Endothelial cell of umbilical vein (primary cell): ENCODE measurements at places on chromosomes 3 and 15. TPM values are rescaled to one million over a fixed set of nuclear protein-coding genes. Genes with fewer than 3 reads are reported as not detected.

THPO gene
- total RNA-seq: not detected in 2 replicates

- DNase-seq: no peak
Observed at GRCh38 chr3:124907957-124908356, 20.8 kb upstream of the ITGB5 start.

PLAAT1 gene
- total RNA-seq: 0.58 and 0.75 TPM in 2 replicates

GRCh38 chr3:149215515-149215914 lies 6.1 kb downstream of the CP start:
- peak; percentile 35 for DNase-seq

EPHA3 gene
- not detected in 2 replicates for total RNA-seq

DNA sequence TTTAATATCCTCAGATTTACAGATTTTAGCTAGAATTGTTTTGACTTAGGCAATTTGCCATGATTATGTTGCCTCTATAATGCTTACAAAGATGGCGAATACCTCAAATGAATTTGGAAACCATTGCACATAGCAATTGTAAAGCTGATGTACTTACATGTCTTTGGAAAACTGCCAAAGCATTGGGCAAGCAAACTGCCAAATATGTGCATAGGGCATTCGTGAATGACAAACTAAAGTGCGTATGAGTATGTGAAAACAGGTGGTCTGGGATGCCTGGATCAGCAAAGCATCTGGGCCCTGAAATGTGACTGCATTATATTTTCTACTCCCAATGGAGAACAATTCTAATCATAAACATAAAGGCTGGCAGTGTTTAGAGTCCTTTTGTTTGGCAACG lies 445.3 kb upstream of the ROBO1 start:
- no peak for DNase-seq

- DNase-seq: no peak
Observed at GRCh38 chr3:129082026-129082425, 21.4 kb downstream of the GP9 start.

TM4SF18 gene
- total RNA-seq: 142 and 158 TPM in 2 replicates

GRCh38 chr3:24410860-24411259 lies 83.8 kb downstream of the THRB start:
- DNase-seq: no peak

DNA sequence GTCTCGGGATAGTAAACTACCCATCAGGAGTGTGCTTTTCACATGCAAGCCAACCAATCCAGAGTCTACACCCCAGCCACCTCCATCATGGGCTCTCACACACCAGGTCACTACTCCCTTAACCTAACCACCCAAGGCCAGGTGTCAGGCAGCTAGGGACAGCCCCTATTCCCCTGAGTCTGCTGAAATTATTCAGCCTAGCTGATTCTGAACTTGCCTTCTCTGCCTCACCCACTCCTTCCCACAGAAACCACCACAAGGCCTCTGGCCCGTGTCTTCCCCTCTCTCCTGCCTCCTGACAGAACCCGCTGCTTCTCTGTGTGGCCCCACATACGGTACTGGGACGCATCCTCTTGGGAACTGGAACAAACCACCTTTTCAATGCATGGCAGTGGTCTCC lies 82.1 kb downstream of the PCSK6 start:
- no peak for DNase-seq

GRCh38 chr15:59268168-59268851 lies 61.7 kb downstream of the LDHAL6B start:
- peak; percentile 54 for DNase-seq

LRRC15 gene
- not detected in 2 replicates for total RNA-seq

DNA sequence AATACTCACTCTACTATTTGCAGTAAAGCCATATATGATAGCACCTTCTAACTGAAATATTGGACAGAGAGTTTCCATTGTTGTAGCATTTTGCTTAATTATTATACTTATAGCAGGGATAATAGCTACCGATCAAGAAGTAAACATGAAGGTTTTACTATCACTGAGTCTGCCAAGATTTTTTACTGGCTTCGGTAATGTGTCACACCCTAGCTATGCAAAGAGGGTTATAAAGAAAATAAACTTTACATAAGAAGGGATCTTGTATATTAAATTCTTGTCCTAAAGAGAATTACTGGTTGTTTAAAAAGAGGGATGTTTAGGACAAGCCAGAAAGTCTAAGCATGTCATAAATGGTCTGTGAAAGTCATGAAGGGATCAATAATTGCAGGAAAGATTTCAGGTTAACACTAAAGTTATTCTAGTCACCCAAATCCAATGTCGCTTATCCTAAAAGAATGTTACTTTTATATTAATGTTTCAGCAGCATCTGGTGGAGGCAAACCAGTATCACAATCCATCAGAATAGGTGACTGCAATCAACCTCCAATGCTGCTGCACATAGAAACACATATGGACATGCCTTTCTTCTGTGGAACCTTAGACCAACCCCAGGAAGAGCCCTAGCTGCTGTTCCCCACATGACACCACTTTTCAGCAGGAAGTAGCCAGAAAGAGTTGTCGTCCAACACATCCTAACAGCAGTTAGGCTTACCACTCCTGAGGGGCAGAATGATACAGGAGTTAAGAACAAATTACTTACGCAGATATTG lies 62.7 kb upstream of the GK5 start:
- no peak for DNase-seq

DNA sequence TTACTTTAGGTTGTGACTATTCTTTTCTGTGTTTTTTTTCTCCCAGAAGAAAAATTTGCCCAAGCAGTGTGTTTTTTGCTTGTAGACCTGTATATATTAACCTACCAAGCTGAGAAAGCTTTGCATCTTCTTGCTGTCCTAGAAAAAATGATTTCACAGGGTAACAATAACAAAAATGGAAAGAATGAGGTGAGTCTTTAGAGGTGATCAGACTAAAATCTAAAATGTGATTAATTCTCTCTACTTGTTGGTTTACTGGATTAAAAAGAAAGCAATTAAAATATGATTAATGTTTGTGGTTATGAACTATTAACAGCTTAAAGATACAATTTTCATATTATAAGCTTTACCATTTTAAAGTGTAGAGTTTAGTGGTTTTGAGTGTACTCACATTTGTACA lies 28.2 kb downstream of the CNOT10 start:
- no peak for DNase-seq

DNA sequence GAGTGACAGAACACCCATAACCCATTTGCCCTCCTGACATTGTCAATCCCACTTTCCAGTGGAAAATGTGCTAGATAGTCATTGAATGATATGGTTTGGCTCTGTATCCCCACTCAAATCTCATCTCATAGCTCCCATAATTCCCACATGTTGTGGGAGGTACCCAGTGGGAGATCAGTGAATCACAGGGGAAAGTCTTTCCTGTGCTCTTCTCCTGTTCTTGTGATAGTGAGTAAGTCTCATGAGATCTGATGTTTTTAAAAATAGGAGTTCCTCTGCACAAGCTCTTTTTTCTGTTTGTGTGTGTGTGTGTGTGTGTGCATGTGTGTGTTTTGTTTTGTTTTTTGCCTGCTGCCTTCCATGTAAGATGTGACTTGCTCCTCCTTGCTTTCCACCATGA lies 191.7 kb downstream of the ARRDC4 start:
- no peak for DNase-seq

GRCh38 chr3:128496602-128497304 lies 3.8 kb upstream of the GATA2 start:
- DNase-seq: peak; percentile 47

DNA sequence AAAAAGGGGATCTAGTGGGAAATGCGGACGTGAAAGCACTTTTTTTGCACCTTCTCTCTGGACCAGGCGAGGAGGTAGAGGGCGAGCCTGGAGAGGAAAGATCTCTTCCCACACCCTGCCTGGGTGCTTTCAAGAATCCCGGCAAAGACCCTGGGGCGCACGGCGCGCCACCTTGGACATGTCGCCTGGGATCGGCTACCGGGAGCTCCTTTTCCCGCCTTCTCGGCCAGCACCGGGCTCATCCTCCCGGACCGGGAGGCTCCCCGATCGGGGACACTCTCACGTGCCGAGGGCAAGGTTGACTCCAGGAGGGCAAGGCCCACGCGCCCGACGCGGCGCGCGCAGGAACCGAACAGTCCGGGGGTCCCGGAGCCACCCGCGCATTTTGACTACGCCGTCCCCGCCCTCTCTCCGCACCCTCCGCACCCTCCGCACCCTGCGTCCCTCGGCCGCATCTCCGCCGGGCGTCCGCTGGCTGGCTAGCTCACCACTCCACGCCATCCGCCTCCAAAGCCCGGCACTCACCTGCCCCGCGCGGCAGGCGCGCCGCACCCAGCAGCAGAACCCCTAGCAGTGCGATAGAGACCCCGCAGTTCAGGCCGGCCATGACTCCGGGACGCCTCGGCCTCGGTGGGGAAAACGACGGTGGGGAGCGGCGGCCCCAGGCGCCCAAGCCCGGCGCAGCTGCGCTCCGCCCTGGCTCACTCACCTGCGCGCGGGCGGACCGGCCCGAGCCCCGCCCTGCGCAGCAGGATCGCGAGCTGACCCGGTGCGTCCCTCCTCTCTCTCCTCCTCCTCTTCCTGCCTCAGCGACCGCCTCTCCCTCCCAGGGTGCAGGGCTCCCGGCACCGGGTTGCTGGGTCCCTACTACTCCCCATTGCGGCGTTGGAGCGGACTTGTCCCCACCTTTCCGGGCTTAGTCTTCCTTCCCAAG lies at the start of gene CDCP1:
Gene CDCP1 (minus strand): TSS at position 698 of the 934 bp plus-strand sequence. CDS start 91 bp downstream, at position 607.
- DNase-seq: no peak

DNA sequence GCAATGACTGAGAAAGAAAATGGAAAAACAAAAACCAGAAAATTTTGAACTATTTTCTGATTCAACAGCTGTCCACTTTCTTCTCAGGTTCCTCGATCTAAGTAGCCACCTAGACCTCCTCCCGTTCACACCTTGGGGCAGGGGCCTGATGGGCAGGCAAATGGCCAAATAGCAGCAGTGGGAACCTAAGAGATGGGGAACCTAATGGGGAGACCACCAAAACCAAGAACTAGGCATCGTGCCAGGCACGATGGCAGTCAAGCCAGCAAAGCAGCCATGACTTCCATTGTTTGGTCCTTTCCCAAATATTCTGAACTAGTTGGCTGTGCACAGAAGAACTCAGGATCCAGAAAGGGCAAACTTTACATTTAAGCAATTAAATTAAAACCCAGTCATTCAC lies 57.1 kb downstream of the CAPN7 start:
- DNase-seq: no peak

DNA sequence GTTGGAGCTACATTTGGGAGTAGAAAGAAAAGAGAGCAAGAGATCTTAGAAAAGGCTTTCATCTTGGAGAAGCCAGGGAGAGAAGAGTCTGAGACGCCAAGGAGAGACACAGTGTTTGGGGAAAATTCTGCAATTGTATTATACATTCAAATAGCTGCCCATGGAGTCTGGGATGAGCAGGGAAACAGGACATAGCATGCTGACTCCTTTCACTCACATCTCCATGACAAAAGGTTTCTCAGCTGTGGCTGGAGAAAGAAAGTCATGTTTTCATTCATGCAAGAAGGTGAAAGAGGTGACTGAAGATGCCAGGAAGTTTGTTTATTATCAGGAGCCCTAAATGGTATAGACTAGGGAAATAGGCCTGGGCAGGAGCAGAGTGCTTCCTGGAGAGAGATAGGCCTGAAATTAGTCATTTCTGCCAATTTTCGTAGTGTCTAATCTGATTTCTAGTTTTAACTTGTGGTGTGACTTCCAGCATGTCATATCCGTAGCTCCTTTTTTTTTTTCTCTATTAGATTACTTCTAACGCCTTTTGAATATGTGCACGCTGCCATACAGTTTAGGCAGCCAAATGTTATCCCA lies 34.1 kb downstream of the ACP3 start:
- DNase-seq: no peak

- DNase-seq: peak; percentile 87
Observed at GRCh38 chr3:169241991-169242707, 421.4 kb downstream of the MECOM start.

DNA sequence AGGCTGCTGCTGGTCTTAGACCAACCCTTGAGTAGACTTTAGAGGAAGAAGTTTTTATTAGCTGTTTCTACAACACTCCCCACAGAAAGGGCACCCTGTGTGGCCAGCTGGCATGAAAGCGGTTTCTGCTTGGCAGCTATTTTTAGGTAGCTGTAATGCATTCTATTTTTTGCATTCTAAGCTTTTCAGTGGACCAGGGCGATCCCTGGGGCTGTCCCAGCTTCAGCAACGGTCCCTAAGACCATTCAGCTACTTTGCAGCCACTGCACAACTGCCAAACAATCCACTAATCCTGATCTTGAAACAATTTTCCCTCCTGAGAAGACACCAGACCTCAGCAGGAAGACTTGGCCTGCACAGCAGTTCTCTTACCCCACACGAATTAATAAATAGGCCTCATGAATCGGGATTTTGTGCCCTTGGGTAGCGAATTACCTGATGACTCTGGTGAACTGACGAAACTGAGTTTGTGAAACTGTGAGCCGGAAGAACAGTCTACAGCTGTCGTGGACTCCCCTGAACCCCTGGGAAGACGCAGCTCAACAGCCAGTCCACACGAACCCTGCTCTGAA lies 14.6 kb upstream of the TFRC start:
- no peak for DNase-seq

GRCh38 chr15:80163217-80163616 lies 10.4 kb downstream of the FAH start:
- no peak for DNase-seq

DNA sequence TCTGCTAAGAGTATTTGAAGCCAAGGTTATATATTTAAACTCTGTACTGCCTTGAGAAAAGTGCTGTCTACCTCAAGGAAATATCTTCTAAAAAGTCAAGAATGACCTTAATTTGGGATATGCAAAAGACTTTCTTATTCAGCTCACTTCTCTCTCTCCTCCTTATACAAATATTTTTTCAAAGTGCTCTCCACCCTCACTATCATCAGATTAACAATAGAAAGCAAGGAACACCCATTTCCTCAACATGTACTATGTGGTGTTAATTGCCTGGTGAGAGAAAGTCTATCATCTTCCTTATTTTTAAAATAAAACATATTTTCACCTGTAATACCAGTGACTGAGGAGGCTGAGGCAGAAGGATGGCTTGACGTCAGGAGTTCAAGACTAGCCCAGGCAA lies 44.4 kb upstream of the RSL24D1 start:
- DNase-seq: peak; percentile 43

DNA sequence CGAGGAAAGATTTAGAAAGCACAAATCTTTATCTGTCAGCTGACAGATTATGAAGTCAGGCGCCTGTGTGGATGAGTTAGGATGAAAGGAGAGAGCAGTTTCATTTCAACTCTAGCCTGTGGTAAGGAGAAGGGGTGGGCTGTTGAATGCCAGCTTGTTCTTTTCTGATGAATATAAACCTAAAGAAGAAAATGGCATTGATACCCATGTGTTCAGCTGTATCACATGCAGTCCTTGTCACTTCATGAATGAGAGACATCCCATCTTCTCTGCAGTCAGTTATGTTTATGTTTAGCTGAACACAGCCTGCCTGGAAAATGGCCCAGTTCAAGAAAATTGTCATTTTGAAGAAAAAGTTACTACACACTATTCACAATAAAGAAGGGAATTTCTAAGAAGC lies 345.7 kb upstream of the RBMS3 start:
- no peak for DNase-seq
